ENCODE measurements at places on chromosomes 5 and 9.

GRCh38 chr5:11560915-11561697, 343.1 kb downstream of the CTNND2 start:
- no peak for DNase-seq

GRCh38 chr5:96595300-96596090, 66.7 kb upstream of the CAST start:
- DNase-seq: no peak

DNA sequence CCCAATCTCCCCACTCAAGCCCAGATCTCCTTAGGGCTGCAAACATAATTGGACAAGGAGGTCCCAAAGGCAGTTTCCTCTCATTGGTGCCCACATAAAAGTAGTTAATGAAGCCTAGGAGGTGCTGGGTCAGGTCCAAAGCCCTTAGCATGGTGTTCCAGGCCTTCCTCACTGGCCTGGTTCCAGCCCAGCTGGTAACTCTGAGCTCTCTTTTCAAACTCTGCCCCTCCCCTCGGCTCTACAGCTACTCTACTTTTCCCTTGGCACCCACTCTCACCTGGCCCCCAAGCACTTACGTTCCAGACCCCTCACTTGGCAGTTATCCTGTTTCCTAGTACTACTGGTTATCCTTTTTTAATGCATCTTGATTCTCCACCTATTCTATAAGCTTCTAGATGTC, 9.9 kb downstream of the SEPTIN8 start:
- DNase-seq: no peak

DNA sequence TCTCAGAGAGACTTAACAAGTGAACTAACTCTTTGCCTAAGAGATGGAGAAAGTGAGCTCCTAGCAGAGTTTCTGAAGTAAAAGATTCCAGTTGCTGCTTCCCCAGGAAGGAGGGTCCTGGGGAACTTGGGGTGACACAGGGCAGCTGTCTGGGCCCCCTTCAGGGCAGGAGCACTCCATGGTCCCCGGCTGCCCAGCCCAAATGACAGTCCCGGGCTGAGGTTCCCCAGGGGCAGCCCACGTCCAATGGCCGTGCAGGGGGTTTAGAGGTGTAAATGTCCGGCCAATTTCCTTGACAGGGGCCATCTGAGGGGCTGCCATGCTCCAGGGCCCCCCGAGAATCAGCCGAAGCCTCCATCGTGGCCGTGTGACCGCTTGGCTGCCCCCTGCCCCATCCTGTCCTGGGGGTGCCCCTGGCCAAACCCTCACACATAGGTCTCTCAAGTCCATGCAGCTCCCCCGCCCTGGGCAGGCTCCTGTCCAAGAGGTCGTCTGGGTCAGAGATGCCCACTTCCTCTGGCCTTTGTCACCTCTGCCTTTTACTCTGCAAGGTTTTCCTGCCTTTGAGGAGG, 5.5 kb upstream of the PPP1R26 start:
- no peak for DNase-seq

GRCh38 chr5:64145216-64145895, 20.3 kb upstream of the RNF180 start:
- no peak for DNase-seq

GRCh38 chr5:119343766-119344165, 12.1 kb upstream of the TNFAIP8 start:
- peak; percentile 80 for DNase-seq

DNA sequence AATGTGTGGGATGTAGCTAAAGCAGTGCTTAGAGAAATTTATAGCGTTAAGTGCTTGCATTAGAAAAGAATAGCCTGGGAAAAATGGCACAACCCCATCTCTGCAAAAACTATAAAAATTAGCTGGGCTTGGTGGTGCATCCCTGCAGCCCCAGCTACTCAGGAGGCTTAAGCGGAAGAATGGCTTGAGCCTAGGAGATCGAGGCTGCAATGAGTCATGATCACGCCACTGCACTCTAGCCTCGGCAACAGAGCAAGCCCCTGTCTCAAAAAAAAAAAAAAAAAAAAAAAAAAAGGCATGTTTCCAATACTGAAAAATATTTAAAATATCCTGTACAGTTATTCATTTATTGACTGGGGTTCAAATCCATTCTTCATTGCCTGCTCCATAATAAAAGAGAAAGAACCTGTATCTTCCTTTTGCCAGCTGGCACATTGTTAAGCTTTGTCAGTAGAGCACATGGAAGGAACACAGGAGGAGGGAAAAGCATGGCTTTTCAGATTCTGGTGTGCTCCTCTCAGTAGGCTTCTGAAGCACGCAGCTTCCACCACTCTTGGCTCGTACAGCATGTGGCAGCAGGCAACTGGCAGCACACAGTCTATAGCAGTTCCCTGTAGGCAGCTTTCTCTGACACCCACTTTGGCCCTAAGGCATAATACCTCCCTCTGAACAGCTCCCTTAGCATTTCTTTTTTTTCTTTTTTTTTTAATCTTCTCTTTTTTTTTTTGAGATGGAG, 73.5 kb downstream of the TRIM36 start:
- no peak for DNase-seq

DNA sequence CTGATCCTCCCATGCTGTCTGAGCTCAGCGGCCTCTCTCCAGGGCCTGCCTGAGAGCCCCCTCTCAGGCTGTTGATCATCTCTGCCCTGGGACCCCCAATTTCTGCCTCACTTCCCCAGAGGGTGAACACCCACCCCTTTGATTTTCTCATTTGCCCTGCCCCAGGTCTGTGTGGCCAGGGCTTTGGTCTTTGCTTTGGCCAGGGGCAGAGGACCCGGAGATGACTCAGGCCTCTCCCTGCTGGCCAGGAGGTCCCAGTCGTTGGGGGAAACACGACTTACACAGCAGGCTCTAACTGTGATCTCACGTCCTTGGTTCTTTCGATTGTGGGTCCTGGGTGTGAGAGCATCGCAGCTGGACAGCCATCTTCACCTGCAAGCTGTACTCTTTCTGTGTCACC, 1.1 kb upstream of the ADAMTS2 start:
- DNase-seq: no peak

DNA sequence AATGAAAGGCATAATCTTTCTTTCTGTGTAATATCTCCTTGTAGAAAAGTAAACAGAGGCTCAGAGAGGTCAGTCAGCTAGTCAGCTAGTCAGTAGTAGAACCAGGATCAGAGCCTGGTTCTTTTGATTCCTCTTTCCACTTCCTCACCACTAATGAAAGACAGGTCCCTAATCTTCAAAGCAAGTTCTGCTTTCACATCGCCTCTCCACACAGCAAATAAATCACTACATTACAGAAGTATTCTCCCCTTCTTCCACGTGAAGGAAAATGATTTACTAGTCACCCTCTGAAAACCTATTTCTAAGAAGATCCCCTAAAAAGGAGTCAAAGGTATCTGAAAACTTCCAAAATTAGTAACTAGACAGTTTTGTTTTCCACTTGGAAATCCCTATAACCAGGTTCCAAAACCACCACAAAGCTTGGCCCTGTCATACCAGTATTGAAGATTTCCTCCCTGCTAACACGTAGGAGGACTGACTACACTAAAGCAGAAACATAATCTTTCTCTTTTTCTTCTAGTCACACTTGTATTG, 140.5 kb upstream of the TARS1 start:
- DNase-seq: peak; percentile 75

DNA sequence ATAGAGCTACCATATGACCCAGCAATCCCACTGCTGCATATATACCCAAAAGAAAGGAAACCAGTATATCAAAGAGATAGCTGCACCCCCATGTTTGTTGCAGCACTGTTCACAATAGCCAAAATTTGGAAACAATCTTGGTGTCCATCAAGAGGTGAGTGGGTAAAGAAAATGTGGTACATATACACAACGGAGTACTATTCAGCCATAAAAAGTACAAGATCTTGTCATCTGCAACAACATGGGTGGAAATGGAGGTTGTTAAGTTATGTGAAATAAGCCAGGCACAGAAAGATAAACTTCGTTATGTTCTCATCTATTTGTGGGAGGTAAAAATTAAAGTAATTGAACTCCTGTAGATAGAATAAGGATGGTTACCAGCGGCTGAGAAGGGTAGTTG, 145.0 kb downstream of the MED27 start:
- no peak for DNase-seq

GRCh38 chr5:167207081-167207480, 1084.4 kb upstream of the WWC1 start:
- DNase-seq: peak; percentile 95

GRCh38 chr9:130382636-130383349, 62.0 kb upstream of the ASS1 start:
- no peak for DNase-seq

DNA sequence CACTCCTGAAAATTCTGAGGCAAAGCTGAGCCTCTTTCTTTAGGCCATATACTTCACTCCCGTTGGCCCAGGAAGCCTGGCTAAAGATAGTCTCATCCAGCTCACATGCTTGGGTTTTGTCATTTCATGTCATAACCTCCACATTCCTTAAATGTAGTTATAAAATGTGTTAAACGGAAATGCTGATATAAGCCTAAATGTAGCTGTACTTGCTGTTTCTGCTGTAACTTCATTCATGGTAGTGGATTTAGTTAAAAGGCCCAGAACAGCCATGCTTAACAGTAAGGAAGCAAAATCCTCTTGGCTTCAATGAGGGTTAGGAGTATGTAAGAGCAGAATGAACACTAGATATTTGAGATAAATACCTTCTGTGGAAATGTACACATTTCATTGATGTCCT, 135.8 kb upstream of the TMEM161B start:
- DNase-seq: no peak

DNA sequence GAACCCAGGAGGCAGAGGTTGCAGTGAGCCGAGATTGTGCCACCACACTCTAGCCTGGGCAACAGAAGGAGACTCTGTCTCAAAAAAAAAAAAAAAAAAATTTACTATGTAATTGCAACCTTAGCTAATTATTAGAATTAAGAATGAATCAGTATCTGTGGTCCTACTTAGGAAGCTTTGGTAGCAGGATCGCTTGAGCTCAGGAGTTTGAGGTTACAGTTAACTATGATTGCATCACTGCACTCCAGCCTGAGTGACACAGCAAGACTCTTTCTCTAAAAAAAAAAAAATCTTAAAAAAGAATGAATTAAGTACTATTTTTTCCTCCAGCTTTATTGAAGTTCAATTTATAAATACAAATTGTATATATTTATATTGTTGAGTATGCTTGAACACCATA, 16.7 kb downstream of the NDUFAF2 start:
- peak; percentile 77 for DNase-seq

GRCh38 chr5:120841830-120842229, 377.7 kb downstream of the PRR16 start:
- no peak for DNase-seq

- DNase-seq: no peak
Observed at GRCh38 chr5:128258372-128258771, 174.8 kb downstream of the SLC12A2 start.

GRCh38 chr9:116058421-116058820, 95.2 kb upstream of the PAPPA start:
- no peak for DNase-seq

GRCh38 chr5:61796773-61797172, 464.7 kb downstream of the ZSWIM6 start:
- DNase-seq: no peak

DNA sequence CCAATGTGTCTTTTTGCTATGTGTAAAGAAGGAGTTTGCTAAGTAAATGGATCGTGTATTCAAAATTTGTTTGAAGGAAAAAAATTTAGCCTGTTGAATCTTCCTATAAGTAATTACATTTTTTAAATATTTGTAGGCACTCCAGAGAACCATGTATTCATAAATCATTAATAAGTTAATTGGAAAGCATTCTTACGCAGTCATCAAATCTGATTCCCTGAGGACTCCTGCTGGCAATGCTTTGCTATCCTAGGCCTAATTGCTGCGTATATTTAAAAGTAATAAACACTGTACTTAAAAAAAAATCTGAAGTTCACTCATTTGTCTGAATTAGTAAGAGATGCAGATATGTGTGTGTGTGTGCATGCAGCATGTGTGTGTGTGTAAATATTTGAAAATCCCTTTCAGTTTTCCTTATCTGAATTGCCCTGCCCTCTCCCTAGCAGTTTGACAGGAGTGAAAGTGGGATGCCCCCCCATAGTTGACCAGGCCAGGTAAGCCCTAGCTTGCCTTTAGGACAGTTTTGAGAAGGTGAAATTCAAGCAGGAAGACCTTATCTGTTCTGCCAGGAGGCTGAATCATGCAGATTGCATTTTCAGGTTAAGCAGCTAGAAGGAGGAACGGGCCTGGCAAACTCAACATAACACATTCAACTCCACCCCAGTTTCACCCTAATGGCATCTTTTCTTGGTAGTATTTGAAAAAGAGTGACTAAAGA, 81.2 kb upstream of the DNAH5 start:
- DNase-seq: no peak

GRCh38 chr9:6633378-6633777, 12.2 kb downstream of the GLDC start:
- no peak for DNase-seq

DNA sequence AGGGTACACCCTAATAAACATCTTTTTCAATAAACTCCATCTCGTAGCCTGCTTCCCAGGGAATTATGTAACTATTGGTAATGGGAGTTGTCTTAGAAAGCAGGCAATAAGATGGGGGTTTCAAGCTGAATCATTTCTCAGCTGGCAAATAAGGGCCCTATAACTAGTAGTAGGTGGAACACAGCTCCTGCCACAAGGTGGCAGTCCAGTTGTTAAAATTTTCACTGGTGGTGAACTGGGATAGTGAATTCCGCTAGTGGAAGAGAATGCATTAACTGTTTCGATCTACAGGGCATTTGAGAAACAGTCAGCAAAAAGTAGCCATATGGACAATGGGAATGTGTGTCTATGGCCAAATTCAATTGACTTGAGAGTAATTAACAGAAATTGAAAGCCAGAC, 27.7 kb downstream of the PCDHB15 start:
- no peak for DNase-seq

GRCh38 chr5:65913519-65913918, 12.9 kb upstream of the ERBIN start:
- DNase-seq: no peak

DNA sequence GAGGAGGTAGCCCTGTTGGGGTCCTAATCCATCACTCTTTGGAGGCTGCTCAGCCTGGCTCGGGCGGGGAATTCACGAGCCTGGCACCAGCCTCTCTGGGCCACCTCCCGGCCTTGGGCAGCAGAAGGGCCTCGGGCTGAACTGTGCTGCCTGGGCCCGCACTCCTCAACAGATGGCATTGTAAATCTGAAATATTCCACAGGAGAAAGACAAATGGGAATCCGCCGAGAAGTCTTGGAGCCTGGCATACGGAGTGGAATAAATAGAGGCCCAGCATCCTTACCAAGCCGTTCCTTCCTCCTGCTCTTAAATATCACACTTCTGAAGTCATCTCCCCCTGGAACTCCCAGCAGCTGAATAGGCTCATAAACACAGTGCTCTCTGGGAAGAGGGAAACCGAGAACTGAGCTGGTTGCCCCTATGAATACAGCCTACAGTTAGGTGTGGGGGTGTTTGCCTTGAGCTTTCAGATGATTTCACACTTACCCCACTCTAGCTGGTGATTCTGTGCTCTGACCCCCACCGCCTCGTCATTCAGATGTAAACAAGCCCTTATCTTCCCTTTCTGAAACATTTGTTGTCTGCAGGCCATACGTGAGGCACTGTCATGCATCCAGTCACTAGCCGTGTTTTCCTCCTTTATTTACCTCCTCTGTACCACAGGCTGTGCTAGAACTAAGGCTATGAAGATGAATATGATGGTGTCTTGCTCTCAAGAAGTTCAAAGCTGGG, 455.0 kb upstream of the CLINT1 start:
- DNase-seq: no peak

- no peak for DNase-seq
Observed at GRCh38 chr9:120416781-120417427, 163.1 kb downstream of the CDK5RAP2 start.

- DNase-seq: peak; percentile 46
Observed at GRCh38 chr9:17531642-17532254, 47.1 kb upstream of the SH3GL2 start.

- no peak for DNase-seq
Observed at GRCh38 chr5:88954511-88954910, 71.5 kb upstream of the MEF2C start.

GRCh38 chr9:112705768-112706427, 12.0 kb downstream of the INIP start:
- DNase-seq: peak; percentile 70

Measured in fibroblast of upper back skin (primary cell).